SK-N-DZ (cell line): ENCODE measurements at places on chromosomes 6 and 20.

GRCh38 chr6:155630085-155630484 is 174.4 kb upstream of the NOX3 start:
- no peak for DNase-seq

- DNase-seq = no peak
These were observed 98.2 kb upstream of the HDGFL1 start for GRCh38 chr6:22471132-22471690.

DNA sequence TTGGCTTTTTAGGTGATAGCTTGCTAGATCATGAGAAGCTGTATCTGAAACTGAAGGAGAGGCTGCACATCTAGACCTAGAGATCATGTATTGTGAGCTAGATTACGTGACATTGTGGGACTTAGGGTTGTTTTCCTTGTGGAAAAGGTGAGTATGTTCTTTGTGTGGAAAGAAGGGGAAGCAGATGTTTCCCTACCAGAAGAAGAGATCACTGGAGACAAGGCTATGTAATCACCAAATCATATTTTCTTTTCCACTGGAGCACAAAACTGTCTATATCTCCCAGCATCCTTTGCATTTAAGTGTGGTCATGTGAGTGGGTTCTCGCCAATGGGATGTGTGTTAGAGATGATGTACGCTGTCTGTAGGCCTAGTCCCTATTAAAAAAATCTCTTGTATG is 7.0 kb upstream of the EPB41L2 start:
- no peak for DNase-seq

DNA sequence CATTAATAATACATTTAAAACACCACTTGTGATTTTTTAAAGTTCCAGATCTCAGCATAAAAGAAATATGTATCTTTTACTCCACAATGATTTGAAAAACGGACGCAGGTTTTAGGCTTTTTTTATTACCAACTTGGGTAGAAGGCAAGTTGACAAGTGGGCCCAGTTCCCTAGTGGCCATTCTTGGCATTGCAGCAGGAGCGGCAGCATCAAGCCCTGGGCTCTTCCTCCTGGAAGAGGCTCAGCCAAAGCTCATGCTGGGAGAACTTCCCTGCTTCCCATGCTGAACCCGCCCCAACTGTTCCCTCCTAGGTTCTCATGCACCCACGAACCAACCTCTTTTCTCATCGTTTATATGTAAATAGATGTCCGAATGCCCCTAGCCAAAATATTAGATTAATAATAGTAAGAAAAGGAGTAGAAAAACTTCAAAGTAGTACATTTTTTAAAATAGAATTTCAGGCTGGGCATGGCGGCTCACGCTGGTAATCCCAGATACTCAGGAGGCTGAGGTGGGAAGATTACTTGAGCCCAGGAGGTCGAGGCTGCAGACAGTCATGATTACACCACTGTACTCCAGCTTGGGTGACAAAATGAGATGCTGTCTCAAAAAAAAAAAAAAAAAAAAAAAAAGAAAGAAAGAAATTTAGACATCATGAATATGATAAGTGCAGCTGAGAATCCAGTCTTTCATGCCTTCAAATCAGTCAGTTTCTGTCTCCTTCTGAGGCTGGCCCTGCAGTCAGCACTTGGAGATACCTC is 18.2 kb upstream of the MYB start:
- peak; percentile 47 for DNase-seq

DNA sequence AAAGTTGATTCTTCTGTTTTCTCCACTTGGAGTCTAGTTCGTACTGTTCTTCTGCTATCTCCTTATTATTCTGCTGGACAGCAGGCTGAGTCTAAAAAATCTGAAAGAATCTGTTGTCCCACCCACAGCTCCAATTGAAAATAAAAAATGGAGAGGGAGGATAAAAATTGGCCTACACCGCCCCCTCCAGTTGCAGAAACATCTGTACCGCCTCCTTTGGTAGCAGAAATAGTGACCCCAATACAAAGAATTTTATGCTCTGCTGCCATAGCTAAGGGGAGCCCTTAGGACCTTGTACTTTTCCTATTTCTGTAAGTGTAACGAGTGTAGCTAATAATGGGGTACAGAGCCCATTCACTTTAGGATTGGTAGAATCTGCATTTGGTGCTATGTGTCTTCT is 4.9 kb upstream of the FKBP1A start:
- DNase-seq = no peak

DNA sequence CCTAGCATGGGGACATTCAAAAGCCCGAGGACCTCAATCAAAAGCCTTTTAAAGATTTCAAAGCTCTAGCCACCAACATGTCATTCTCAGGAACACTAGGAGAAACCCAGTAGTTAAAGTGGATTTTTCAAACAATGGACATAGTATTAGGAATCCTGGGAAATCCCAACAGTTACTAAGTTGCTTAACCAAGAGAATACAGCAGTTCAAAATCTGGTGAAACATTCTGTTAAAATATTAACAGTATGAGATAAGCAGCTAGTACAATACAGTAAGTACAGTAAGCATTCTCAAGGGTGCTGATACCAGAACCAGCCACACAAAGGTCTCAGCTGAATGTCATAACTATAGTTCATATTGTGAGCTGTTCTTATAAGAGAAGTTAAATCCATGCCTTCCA is 68.6 kb downstream of the CDK19 start:
- DNase-seq = no peak

GRCh38 chr6:14658030-14658429 is 540.5 kb downstream of the CD83 start:
- DNase-seq = no peak

DNA sequence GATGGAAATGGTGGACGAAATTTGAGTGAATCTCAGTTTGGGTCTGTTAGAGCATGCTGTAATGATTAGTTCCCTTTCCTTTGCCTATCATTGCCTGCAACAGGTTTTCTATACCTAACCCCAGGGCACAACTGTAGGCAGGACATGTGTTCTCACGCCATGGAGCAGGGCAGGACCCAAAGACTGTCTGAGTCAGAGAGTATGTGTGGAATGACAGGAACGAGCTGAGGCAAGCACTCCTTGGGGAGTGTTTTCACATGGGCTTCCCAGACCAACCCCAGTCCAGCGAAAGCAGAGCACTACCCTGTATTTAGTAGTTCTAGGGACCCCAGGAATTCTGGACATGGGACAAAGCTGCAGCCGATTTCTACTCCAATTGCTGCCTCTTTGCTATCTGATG is 234.2 kb downstream of the HACE1 start:
- no peak for DNase-seq

- no peak for DNase-seq
These were observed 35.5 kb upstream of the TBXT start for GRCh38 chr6:166203003-166203640.

GRCh38 chr6:154381548-154381947 is 24.9 kb upstream of the IPCEF1 start:
- no peak for DNase-seq

- DNase-seq = no peak
These were observed 122.3 kb downstream of the QKI start for GRCh38 chr6:163536770-163537169.

GRCh38 chr6:129073691-129074395 is 190.9 kb downstream of the LAMA2 start:
- DNase-seq = no peak

DNA sequence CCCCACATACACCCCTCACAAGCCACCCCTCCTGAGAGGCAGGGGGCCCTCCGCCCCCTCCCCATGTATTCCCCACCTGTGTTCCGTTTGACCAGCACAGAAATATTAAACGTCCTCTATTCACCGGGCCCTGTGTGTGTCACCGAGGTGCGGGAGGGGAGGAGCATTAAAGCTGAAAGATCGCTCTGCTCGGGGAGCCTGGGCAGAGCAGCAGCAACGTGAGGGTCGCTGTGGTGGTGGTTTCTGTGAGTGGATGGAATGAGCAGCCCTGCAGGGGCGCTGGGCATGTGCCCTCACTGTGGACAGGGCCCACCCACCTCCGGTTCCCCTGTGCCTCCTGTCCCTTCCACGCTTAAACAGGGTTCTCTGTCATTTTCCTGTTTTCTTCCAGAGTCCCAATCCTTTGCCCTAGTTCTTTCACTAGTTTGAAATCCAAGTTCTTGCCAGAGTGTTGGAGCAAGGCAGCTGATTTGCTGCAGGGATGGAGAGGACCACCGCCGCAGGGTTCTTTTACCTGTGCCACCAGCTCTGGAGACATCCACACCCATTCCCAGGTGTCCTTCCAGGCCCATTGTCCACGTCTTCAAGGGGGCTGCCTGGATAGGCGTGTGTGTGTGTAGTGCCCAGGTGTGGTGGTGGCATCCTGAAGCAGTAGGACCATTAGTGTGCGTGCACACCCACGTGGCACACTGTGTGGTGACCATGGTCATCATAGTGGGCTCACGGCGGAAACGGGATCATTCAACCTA is 37.6 kb upstream of the MDFI start:
- no peak for DNase-seq

DNA sequence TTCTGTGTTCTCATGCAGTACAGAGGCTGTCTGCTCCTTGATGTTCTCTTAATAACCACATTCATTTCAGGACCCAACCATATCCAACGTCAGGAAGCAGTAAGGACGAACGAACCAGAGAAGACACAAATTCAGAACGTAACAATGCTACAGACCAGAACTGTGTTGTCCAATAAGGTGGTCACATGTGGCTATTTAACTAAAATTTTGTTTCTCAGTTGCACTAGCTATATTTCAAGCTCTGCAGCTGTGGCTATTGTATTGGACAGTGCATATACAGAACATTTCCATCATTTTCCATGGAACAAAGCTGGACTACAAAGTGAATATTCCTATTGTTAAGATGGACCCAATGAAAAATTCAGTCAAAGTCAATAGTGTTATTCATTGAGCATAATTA is 27.0 kb downstream of the MAP7 start:
- DNase-seq = no peak

GRCh38 chr6:135813401-135813800 is 38.1 kb upstream of the PDE7B start:
- DNase-seq = no peak

DNA sequence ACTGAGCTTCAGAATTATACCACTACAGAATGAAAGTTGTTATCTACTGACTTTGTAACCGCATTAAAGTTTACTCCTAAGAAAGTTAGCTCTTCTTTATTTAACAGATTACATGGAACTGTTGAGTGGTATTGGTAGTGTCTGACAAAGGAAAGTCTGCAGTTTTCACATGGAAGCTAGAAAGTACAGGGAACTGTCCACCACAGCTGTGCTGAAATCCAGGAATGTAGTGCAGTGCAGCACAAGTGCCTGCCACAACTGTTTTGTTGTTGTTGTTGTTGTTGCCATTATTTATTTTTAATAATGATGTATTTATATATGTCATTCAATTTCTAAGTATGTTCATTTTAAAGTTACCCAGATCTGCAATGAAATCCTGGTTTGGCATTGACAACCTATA is 464.9 kb downstream of the TBC1D32 start:
- DNase-seq = no peak

DNA sequence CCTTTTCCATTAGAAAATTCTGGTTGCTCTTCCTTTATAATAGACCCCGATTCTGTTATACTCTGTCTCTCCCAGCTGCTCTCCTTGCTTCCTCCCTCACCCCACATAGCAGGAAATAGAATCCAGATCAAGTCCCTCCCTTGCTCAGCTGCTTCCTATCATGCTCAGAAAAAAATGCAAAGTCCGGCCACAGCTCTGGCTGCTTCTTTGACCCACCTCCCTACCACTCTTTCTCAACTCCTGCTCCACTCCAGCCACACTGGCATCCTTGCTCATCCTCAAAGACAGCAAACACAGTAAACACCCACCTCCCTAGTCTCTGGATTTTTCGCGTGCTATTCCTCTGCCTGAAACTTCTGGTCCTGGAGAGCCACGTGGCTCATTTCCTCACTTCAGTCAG is 9.1 kb upstream of the SLC22A16 start:
- no peak for DNase-seq

DNA sequence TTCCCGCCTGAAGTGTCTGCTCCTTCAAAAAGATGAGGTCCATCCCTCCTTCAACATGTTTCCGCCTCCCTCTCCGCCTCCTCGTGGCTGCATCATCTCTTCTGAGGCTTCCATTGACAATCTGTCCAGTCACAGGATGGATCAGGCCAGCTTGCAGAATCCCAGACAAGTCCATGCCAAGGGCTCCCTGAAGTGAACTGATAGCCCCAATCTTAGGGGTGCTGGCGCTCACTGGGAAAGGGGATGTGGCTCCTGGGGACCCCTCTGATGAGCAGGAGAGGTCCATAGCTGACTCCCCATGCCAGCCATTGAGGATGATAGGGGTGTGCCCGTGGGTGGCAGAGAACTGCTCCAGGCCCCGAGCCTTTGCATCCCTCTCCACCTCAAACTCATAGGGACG is 48.6 kb upstream of the EMILIN3 start:
- no peak for DNase-seq

- DNase-seq = peak; percentile 85
These were observed 32.6 kb upstream of the FAM83D start for GRCh38 chr20:38893565-38894090.

DNA sequence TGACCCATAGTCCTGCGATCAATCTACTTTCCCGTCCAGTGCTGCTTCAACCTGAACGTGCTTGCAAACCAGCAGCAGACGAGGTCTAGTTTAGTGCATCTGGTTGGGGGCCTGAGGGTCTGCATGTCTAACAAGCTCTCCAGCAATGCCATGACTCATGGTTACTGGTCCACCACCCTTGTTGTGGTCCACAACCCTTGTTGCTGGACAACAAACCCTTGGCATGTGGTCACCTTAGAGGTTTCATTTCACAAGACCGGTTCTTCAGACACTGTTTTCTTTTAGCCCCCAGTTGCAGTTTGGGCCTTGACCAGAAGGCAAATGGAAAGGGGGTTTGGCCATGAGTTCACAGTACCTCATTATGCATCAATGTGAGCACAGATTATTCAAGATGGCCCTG is 424.8 kb downstream of the QKI start:
- DNase-seq = no peak

GRCh38 chr6:69570106-69570505 is 226.7 kb downstream of the LMBRD1 start:
- no peak for DNase-seq

DNA sequence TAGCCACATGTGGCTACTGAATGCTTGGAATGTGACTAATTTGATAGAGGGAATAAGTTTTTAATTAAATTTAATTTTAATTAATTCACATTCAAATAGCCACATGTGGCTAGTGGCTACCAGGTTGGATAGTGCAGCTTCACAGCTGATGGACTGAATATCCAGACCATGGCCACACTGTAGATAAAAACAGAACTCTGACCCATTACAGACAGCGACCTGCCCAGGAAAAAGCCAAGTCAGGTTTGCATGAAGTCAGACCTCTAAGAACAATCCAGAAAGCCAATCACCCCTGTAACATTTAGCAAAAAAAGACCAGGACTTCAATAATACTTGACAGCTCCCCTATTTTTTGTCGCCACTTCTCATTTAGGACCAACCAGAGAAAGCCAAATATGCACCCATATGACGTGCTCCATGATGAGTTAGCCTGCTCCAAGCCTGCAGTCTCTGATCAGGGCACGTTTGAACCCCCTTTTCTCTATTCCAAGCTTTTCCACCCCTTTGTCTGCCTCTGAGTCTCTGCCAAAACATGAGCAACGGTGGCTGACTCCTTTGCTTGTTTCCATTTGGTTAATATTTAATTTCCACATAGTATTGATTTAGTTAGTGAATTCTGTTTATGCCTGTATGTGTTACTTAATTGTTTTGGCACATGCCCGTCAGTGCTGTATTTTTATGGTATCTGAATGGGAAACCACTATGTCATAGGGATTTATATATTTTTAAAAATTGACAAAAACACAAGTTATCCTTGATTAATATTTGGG is 636.3 kb downstream of the UTRN start:
- DNase-seq = no peak

GRCh38 chr20:32762754-32763201 is 593 bp downstream of the DNMT3B start:
- DNase-seq = peak; percentile 41
